ENCODE measurements at places on chromosomes 6 and 20.

DNA sequence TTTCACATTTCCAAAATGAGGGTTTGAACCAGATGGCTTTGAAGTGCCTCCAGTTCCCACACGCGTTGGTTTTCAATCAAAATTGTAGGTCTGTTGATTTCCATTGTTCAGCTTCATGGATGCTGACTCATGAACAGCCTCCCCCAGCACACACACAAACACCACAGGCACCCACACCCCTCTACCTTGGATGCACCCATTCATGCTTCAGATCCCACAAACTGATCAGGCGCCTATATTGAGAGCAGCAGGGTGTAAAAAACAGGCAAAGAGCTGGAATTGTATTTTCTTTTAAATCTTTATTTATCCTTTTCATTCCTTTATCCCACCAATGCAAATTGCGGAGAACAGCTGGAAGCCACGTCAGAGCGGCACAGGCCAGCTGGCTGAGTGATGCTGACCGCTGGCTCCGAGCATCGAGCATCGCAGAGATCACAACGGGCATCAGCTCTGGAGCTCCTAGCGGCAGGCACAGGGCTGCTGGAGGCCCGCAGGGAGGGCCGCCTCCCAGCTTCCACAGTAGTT is 29.3 kb upstream of the TBC1D7 start:
- no peak for DNase-seq

DNA sequence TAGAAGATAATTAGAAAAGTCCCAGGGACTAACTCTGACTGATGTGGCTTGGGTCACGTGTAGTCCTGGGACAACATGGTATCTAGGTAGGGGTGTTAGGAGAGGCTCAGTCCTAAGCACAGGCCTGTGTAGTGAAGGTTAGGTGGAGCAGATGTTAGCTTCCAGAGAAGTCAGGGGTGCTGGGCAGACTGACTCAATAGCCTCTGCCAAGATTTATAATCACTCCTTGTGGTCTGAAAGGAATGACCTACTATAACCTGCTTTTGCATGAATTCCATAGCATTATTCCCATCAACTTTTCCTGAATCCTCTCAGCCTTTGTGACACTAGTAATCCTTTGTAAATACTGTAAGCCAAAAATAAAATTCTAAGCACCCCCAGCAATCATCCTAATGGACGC is 10.2 kb upstream of the PEX7 start:
- no peak for DNase-seq

DNA sequence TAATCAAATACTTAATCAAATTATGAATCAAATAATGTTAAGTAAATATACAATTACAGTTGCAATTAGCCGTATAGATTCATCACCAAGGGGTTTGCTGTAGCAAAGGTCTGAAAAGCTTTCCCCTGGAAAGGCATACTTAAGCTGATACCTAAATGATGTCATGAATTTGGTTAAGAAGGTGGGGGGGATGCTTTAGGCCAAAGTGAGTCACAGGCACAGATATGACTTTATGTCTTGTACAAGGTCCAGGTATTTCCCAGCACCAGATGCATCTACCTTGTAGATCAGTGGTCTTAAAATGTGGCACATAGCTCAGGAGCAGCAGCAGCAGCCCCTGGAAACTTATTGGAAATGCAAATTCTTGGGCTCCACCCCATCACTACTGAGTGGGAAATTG is 557.3 kb upstream of the CDH4 start:
- no peak for DNase-seq

DNA sequence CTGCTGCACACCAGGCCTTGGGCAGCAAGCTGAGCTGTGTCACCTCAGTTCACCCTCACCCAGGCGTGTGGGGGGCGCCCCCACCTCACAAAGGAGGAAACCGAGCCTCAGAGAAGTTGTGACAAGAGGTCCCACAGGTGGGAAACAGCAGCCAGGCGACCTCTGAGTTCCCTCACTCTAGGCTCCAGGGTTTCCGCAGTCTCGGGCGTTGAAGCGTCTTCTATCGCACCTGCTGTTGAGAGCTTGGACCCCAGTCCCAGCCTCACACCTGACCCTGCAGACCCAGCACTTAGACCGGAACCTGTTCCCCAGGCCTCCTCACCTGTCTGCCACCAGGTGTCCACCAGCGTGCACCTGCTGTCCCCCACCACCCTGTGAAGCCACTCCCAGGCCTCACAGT is 22.3 kb upstream of the APMAP start:
- DNase-seq: no peak

DNA sequence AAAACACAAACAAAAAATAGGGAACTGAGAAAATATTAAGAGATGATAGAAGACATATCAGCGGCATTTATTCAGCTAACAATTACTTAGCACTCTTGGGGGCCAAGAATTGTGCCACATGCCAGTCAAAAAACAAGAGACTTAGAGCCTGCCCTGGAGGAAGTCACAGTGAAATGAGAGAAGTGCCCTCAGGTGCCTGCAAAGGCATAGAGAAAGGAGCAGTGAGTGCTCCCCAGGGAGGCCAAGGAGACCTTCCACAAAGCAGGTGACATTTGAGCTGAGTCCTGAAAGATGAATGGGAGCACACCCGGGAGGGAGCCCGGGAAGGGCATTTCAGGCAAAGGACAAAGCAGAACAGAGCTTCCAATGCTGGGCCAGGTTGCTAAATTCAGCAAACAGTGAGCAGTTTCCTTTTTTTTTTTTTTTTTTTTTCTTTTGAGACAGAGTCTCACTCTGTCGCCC is 184.7 kb upstream of the JARID2 start:
- no peak for DNase-seq

GRCh38 chr6:1558388-1558787 is 51.3 kb upstream of the FOXC1 start:
- no peak for DNase-seq

DNA sequence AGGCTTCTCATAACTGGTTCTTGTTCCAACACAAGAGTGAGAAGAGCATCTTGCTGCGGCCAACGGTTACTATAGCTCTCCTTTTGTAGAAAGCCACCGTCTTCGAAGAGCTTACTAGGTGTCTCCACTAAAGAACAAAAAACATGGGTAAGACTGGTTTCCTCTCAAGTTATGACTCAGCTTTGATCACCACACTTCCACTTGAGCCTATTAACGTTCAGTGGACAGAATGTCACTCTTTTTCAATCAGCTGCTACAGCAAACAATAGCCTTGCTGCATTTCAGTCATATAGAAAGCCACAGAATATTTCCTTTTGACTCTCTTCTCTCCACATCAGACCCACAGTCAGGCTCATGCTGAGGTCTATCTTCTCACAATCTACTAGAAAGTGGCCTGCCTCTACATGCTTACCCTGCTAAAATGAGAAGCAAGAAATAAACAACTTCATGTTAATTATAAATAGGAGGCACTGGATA is 243.5 kb upstream of the PREP start:
- DNase-seq: no peak

GRCh38 chr20:14928083-14928482 is 590.7 kb upstream of the FLRT3 start:
- no peak for DNase-seq

Data from HepG2 (cell line).